ENCODE measurements at places on chromosomes 2 and 18.

- DNase-seq = no peak
These were observed 54.2 kb downstream of the PDE1A start for GRCh38 chr2:182372661-182373060.

DNA sequence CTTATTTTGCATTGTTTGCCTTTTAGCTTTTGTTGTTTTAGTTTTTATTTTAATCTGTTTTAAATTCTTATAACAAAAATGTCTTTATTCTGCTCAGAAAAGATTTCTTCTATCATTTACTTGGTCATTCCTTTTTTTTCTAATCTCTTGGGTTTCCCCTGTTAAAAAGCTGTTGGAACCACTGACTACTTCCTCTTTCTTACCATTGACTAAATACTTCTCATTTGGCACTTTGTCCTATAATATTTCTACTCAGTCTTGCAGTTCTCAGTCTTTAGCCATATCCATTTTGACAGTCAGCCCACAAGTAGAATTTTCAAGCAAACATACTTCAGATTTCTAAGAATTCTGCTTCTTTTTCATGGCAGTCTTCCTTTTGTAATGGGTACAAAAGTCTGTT lies 567.2 kb downstream of the SATB2 start:
- no peak for DNase-seq

DNA sequence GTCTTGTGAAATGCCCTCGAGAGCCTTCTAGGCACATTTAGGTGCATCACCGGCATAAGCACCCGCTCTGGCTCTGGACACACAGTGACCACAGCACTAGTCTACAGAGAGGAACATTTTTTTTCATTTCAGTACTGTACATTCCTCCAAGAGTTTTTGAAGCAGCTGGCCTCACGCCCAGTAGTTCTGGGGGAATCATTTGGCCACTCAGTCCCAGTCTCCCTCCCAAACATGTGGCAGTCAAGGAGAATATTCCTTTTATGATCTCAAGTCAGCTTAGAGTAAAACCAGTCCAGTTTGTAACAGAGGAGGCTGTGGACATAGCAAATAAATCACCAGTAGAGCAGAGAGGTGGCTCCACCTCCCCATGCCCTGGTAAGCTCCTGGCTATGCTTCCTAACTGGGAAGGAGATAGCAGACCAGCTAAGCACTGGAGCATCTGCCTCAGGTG lies 48.1 kb downstream of the KCNE4 start:
- DNase-seq = no peak

DNA sequence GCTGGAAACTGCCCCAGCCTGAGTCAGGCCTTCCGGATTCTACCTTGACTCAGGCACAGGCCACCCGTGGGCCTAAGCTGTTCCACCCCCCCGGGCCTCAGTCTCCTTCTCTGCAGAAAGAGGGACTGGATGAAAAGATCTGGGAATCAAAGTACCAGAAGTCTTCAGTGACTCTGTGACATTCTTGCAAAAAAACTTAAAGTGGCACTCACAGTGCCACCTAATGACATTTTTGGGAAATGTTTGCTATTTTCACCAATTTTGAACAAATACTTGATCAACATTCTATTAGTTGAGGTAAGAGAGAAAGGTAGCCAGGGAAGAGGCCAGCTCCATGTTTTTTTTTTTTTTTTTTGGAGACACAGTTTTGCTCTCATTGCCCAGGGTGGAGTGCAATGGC lies 48.3 kb upstream of the ACAA2 start:
- DNase-seq = no peak

GRCh38 chr2:43084699-43085091 lies 141.7 kb downstream of the ZFP36L2 start:
- DNase-seq = no peak

GRCh38 chr2:10538224-10538894 lies 90.2 kb upstream of the ODC1 start:
- DNase-seq = no peak

DNA sequence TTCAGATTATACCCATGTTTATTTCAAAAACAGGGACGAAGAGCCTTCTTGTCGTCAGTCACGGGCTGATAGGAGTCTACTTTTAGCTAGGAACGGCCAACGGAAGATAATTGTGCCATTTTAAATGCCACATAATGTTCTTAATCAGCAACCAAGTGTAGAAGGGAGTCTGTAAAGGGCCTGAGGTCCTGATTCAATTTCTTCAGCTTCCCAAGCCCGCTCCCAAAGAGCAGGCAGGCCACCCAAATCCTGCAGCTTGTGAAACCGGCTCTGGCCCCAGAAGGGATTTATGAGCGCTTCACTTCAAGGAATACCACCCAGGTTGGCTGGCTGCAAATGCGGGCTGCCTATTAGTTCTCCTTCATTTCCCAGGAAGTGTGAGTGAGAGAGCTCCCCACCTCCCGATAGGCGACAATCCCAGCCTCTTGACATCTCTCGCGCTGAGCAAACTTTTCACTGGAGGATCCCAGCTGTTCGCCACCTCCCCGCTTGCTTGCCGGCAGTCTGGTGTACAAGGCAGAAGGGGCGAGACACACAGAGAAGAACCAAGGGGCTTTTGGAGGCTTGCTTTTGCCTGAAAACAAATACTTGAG lies 272.9 kb downstream of the CDH20 start:
- no peak for DNase-seq

- no peak for DNase-seq
These were observed 514.9 kb downstream of the PTPRM start for GRCh38 chr18:8081872-8082553.

DNA sequence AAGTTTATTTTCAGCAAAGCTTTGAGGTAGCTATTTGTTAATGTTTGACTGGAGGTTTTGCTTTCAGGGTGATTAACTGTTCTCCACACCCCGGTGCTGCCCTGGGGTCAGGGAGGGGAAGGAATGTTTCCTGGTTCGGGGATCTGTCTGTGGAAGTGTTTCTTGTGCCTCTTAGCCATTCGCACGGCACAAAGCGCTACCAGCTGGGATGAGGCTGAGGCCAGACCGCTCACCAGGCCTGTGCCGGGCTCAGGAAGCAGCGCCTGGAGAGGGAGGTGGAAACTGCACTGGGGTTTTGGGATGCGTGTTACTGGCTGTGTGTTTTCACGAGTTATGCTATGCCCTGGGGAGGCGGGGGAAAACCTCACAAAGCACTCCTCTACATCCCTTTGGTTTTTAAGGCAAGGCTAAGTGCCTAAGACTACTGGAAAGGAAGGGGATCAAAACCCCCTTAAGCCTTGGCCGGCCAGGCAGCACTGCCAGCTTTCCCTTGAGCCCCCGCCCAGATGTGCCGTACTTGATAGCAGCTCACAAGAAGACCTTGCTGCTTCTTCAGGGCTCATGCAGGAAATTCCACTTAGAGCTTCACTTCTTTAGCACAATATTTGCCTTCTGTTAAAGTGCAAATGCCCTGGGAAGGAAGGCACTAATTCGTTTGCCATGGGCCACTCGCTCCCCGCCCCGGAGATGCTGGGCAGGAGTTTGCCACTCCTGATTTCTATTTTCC lies 65.7 kb upstream of the CNGA3 start:
- DNase-seq = no peak

GRCh38 chr2:32498306-32498705 lies 129.5 kb upstream of the TTC27 start:
- no peak for DNase-seq

DNA sequence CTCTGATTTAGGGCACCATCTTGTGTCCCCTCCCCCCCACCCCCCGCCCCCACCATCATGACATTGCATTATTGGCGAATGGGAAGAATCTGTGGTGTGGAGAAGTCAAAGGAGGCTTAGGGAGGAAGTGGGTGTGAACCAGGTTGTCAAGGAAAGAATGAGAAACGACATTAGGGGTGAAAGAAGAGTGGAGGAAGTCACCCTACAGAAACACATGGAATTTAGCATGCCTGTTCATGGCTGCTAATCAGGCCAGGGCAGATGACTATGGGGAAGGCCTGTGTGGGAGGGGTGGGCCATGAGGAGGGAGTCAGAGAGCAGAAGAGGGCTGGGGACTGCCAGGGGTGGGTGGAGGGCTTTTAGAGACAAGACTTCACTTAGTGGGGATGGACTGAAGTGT lies 81.6 kb downstream of the AOX1 start:
- DNase-seq = no peak

- no peak for DNase-seq
These were observed 73.6 kb downstream of the CCDC141 start for GRCh38 chr2:178976351-178976750.

GRCh38 chr2:238853721-238854120 lies 5.8 kb downstream of the TWIST2 start:
- no peak for DNase-seq

DNA sequence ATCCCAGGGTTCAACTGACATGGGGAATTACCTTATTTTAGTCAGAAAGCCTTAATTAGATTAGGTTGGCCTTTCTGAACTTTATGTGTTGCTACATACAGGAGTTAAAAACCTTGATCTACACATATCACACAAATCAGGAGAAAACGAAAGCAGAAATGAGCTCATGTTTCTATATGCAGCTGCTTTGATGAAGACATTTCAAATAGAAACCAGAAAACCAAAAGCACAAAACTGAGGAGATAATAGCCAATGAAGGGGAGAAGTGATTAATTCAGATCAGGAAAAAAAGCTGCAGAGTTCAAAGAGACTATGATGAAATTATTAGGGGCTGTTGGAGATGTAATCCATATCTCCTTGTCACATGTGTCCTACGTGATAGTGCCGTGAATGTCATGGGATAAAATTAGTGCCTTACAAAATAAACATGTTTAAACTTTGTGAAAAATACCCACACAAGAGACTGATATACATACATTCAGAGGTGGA lies 255.0 kb downstream of the CAMKMT start:
- DNase-seq = no peak

- DNase-seq = no peak
These were observed 1267.6 kb upstream of the PIK3C3 start for GRCh38 chr18:40687399-40687798.

GRCh38 chr18:9322744-9323143 lies 11.8 kb upstream of the TWSG1 start:
- no peak for DNase-seq

- DNase-seq = no peak
These were observed 12.1 kb upstream of the YES1 start for GRCh38 chr18:824179-824578.

GRCh38 chr18:55484773-55485172 lies 103.2 kb downstream of the TCF4 start:
- no peak for DNase-seq

GRCh38 chr2:30942419-30942818 lies 135.2 kb upstream of the CAPN13 start:
- no peak for DNase-seq

DNA sequence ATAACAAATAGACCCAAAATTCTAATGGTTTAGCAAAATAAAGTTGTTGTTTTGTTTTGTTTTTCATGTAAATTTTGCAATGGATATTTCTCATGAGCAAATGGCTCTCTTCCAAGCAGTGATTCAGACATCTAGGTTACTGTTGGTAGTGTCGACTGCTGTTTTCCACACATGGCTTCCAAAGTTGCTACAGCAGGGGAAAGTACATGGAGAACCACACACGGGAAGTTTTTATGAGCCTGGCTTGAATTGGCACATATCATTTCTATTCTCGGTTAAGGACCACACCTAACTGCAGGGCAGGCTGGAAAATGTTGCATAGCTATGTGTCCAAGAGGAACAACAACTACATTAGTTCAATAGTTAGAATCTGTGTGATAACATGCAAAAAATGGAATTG lies 262.1 kb downstream of the GALNT13 start:
- no peak for DNase-seq

- no peak for DNase-seq
These were observed 51.0 kb downstream of the ACOXL start for GRCh38 chr2:110783196-110783873.

DNA sequence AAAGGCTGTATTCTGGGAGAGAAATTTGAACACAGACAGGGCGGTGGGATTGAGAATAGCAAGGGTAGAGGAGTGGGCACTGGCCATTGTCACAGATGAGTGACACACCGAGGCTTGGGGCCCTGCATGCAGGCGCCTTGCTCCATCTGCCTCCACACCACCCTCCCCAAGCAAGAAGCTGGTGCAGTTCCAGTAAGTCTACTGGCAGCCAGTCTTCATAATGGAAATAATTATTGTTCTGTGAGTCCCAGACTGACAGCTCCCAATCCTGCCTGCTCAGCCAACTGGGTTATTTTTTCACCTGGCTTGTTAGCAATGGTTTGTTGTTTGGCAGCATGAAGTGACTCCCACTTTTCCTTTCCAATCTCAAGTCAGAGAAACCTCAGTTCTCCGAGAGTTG lies 13.0 kb downstream of the TTC32 start:
- no peak for DNase-seq

Measured in activated CD8-positive, alpha-beta memory T cell treated with anti-CD3 and anti-CD28 coated beads for 4 hours (primary cell).